ENCODE measurements at places on chromosomes 5 and 9. TPM values are rescaled to one million over a fixed set of nuclear protein-coding genes. Genes with fewer than 3 reads are reported as not detected.

GRCh38 chr5:56608217-56608925 lies 207.0 kb upstream of the MAP3K1 start:
- no peak overlapping the region for H3K27ac ChIP-seq
- H3K27me3 ChIP-seq: no peaks in the 10 kb centered on the region
- H3K4me3 ChIP-seq: no peak overlapping the region
- no peak for DNase-seq

DNA sequence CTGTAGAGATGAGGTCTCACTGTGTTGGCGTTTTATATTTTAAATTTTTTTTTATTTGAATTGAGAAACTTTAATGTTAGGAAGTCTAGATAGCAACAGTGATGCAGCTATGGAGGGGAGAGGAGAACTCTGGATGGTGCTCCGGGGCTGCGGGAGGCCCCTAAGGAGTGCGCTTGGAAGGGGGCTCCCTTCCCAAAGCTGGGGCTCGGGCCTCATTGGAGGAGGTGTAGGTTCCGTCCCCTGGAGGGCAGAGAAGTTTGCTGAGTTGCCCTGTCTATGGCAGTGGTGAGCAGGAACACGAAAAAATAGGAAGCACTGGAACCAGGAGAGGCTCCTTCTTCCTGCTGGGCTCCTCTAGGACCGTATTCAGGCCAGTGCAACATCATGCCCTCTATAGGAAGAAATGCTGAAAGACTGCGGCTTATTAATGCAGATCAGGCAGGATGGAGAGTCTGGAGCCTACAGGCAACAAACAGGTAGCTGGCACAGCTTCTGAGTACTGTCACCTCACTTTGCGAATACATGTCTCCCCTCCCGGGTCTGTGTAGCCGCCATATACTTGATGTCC lies 16.1 kb downstream of the AHRR start:
- H3K27me3 ChIP-seq: peaks cover 3% of the 10 kb centered on the region
- no peak for DNase-seq
- H3K4me1 ChIP-seq: no peaks in the 10 kb centered on the region
- H3K27ac ChIP-seq: no peak overlapping the region

GRCh38 chr5:82376307-82376706 lies 98.2 kb upstream of the RPS23 start:
- H3K4me1 ChIP-seq: no peaks in the 10 kb centered on the region
- no peak overlapping the region for H3K27ac ChIP-seq
- H3K4me3 ChIP-seq: no peak overlapping the region
- no peaks in the 10 kb centered on the region for H3K36me3 ChIP-seq
- H3K27me3 ChIP-seq: no peaks in the 10 kb centered on the region

DNA sequence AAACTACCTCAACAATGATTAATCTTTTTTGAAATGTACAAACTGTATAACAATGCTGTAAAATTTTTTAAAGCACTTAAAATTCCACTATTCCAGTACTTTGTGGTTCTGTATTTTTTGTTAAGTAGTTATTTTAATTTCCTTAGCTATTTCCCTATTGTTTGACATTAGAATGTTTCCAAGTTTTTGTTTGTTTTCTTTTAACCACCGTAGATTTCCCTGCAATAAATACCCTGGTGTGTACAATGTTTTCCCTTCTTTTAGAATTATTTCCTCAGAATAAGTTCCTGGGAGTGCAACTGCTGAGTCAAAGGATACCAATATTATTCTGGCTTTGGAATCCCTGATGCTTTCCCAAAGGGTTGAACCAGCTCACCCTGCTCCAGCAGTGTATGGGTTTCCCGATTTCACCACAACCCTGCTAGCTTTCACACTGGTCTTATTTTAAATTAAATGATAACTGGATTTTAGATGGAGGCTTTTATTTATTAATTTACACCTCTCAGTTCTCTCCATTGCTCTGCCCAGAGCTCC lies 20.6 kb upstream of the ANGPTL2 start:
- no peaks in the 10 kb centered on the region for H3K4me1 ChIP-seq
- H3K36me3 ChIP-seq: no peaks in the 10 kb centered on the region
- H3K4me3 ChIP-seq: no peak overlapping the region
- DNase-seq: no peak
- peaks cover 3% of the 10 kb centered on the region for H3K27me3 ChIP-seq

DNA sequence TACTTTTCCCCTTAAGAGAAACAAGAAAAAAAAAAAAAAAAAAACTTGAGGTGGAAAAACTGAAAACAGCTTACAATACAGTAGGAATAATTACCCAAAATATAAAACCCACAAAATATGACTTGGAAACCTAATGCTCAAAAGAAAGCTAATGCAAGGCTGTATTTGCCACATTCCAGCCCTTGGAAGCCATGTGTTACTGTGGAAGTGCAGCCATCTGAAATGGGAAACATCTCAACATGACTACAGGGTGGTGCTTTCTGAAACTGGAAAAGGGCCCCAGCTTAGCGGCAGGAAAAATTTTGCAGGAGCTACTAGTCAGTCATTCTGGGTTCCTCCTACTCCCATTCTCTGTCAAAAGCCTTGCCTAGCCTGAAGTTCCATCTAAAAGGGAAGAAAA lies 20.4 kb downstream of the CDK5RAP2 start:
- H3K4me1 ChIP-seq: no peaks in the 10 kb centered on the region
- no peaks in the 10 kb centered on the region for H3K27me3 ChIP-seq
- H3K27ac ChIP-seq: no peak overlapping the region
- DNase-seq: no peak

COL5A1 gene
- total RNA-seq: 7.6 TPM
